ENCODE measurements at places on chromosomes 6 and 20.

- DNase-seq, result no peak
Measured at GRCh38 chr6:6756526-6756925, 168.0 kb downstream of the LY86 start.

DNA sequence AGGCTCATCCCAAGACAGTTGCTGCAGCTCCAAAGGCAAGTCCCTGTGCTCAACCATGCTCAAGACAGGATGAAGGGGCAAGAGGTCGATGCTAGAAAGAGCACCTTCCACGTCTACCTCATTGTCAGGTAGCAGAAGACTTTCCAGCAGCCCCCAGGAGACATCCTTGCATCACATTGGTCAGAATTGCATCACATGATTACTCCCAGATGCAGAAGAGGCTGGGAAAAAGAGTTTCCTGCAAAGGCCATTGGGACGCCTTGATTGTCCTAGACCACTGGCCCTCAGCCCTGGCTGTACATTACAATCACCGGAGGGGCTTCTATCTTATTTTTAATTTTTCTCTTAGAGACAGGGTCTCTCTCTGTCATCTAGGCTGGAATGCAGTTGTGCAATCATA is 17.3 kb upstream of the ZNF334 start:
- DNase-seq, result no peak

DNA sequence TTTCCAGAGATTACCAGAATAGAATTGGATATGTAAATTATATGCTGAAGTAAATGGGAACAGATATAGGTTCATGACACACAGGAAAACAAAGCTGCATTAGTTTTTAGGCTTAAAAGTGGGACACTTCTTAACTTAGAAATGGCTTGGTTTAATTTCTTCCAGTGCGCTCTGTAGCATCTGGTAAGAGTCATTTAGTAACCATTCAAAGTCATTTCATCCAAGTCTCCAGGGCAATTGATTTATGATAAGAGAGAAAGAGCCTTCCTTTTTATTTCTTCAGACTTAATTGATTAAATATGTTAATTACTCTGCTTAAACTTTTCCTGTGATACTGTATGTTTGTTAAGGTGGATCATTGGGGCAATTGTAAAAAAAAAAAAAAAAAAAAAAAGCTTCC is 368.0 kb downstream of the DOK5 start:
- DNase-seq, result no peak

DNA sequence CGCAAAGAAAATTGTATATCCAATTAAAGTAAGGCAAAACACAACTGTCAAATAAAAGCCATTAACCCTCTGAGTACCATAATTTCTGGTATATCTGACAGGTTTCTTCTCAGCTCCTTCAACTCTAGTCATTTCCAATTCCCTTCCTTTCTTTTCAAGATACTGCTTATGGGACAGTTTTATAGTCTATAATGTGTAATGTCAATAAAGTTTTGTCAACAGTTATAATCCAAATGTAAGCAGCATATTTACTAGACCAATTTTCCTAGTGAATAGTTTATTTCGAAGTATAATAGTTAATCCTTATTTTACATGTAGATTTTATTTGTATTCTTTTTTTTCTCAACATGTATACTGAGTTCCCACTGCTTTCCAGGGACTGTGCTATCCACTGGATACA is 1081.8 kb downstream of the EPHA7 start:
- no peak for DNase-seq

DNA sequence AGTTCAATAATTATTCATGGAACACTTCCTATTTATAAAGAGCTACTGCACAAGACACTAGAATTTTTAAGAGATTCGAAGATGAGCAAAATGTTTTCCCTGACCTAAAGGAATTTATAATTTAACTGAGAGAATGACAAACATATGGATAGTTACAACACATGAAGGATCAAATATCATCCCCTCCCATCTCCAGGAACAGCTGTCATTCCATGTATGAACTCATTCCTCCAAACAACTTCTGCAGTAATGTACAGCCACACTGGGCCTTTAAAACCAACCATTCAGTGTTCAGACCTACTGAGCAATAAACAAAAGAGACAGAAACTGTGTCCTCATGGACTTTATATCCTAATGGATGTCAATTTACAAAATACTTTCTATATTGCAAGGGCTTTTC is 87.8 kb downstream of the KIF16B start:
- DNase-seq, result no peak

DNA sequence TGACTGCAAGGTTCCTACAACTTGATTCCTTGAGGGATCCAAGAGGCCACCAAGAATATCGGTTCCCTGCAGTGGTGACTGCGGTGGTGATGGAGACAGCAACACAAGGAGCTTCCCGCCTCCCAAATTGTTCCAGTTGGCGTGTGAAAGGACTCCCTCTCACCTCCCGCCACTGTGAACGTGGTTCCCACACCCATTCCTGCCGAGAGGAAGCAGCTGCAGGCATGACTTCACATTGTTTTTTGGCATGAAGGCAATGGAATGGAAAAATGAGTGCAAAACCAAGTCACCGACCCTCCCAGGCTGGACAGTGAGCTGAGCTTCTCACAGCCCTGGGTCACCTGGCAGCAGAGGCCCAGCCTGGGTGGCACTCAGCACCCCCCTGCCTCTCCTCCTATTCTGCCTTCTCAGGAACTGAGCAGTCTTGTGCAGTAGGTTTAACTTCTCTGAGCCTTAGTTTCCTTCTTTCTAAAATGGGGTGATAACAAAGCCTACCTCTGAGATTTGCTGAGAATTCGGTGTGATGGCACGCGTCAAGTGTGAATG is 75.0 kb downstream of the CNKSR3 start:
- DNase-seq, result no peak

- no peak for DNase-seq
Measured at GRCh38 chr20:48196486-48196885, 411.2 kb upstream of the SULF2 start.

DNA sequence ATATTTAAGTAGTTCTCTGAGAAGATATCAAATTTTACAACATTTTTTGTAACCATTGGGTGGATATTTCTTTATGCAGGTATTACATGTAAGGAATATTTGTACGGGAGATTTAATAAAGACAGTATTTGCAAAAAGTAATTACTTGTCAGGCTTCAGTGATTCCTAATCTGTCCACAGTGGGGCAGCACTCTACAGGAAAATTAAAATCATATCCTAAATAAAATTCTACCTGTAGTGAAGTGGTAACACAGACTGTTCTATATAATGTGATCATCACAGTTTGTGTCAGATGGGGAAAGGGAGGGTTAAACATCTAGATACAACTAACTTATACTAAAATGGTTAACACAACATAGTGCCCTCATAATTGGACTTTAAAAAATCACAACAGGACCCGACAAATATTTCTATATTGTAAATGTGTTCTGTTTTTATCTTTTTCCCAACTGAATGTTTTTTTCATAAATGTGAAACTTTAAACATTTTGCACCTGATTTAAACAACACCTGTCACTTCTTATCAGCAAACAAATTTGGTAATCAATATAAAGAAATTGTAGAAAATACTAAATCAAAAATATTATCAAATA is 145.6 kb upstream of the MANEA start:
- DNase-seq, result no peak

DNA sequence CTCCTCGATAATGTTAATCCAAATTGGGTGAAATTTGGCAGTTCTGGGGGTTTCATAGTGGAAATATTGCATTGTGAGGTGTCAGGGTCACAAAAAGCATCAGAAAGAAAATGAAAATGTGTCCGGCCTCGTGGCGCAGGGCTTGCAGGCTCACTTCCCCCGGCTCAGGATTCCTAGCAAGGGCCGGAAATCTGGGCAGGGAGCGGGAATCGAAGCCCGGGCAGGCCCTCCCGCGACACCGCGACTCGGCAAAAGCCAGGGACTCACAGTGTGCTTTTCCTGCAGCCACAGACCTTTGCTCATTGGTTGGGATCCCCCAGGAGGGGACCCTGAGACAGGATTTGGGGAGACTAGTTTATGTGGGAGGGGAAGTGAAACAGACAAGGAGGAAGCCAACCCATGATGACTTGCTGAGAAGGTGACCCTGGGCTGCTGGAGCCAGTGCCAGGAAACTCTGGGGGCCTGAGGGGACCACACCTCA is 847 bp upstream of the CD93 start:
- DNase-seq, result no peak

DNA sequence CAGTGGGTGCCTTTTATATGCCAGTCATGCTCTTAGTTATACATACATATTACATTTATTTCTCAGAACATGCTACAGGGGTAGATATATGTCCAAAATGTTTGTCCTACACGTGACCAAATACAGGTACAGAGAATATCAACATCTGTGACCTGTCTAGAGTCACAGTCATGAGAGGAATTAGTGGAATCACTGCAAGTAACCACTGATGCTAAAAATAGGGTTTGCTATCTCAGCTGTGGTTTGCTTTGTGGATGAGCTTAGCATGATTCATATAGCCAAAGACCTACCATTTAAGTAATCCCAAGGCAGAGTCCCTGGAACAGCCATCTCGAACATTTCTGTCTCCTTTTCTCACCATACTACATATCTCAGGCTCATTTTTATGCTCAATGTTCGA is 32.3 kb downstream of the GSTA3 start:
- DNase-seq, result no peak

DNA sequence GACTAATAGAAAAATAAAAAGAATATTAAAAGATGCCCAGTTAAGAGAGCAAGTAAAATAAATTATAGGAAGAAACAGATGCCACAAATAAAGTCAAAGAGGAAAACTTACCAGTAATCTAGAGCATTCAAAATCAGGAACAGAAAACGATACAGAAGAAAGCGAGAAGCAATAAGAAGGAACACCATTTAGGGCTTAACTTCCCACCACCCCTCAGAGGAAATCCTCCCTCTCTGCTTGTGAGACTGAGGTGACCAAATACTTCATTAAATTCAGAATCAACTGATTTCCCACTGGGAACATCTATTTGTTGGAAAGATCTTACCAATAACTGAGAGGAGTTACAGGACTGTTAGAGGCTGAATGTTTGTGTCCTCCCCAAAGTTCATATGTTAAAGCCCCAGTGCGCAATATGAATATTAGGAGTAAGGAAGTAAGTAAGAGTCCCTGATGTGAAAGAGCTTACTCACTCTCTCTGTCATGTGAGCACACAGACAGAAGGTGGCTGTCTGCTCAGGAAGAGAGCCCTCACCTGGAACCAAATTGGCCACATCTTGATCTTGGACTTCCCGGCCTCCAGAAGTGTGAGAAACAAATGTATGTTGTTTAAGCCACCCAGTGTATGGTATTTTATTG is 19.5 kb downstream of the KATNA1 start:
- DNase-seq, result no peak

DNA sequence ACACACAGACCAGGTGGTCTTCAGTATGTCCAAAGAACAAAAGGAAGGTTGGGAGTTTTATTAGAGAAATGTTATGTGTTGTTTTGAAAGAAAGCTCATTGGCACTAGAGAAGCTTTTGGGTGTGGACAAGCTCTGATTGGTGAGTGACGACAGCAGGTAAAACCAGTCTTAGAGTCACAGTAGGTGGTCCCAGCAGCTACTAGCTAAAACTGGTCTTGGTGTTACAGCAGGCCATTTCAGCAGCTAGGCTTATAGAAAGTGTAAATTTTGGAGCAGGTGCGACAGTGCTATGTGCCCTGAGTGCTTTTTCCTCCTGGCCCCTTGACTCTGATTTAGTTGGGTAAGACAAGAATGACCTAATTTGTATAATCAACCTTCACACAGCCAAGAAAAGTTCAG is 3.6 kb downstream of the CLDN20 start:
- no peak for DNase-seq

GRCh38 chr6:136225496-136225895 is 24.6 kb downstream of the MTFR2 start:
- DNase-seq, result no peak

GRCh38 chr6:29332676-29333075 is 31.2 kb downstream of the OR14J1 start:
- no peak for DNase-seq

DNA sequence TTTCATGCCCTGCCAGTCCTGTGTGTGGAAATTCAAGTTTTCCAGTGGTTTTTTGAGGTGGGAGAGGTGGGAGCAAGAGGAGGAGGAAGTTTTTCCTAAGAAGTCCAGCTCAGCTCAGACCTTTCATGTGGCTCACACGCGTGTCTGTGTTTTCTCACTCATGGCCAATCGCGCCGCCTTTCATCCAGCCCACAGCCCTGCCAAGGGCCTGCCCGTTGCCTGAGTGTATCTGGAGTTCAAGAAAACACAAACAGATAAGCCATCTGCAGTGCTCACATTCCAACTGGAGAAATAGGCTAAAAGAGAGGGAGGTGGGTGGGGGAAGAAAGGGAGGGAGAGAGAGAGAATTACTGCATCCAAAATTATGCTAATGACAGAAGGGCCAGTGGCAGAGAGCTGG is 12.6 kb upstream of the MPC1 start:
- DNase-seq, result no peak

DNA sequence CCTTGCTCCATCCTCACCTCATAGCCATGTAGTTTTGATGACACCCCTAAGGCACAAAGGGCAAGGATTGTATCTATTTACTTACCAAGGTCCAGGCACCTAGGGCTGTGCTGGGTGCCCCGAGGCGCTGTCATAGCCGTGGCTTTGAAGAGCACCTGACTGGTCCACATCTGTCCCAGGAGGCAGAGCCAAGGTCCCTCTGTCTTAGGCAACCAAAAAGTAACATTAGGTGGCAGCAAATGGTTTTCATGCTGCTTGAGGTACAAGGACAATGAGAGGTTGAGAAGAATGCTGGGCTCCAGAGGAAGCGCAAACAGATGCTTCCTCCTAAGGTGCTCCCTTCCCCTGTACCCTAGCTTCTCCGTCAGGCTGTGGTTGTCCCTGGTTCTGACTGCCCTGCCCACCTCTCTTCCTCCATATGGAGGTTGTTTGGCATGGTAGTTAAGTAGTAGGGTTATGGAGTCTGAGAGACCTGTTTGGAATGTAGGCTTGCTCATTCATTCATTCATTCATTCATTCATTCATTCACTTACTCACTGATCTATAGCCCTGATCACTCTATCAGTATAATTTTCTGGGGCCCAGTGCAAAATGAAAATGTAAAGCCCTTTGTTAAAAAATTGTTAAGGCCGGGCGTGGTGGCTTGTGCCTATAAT is 3.0 kb upstream of the UQCC2 start:
- DNase-seq, result no peak

DNA sequence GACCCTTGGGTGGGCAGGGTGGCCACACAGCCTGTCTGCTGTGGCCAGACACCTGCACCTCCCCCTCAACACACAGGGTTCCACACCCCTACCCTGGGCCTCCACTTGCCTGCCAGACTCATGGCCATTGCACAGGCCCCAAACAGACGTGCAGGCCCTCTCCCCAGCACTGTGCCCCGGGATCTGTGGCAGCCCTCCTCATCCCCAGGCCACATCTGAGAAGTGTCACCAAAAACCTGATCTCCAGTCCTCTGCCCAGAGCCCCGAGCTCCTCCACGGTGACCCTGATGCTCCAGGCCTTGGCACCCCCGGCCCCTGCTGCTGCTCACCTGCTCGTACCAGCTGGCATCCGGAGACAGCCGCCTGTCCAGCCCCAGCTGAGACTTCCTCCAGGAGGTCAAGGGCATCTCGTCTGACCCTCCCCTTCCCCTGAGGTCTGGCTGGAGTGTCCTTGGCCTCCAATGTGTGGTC is 160.1 kb downstream of the DLL1 start:
- no peak for DNase-seq

Measured in activated CD8-positive, alpha-beta memory T cell treated with anti-CD3 and anti-CD28 coated beads for 4 hours (primary cell).